ENCODE measurements at places on chromosomes 13 and 19.

GRCh38 chr13:93304868-93305613 lies 78.4 kb downstream of the GPC6 start:
- no peak for DNase-seq

DNA sequence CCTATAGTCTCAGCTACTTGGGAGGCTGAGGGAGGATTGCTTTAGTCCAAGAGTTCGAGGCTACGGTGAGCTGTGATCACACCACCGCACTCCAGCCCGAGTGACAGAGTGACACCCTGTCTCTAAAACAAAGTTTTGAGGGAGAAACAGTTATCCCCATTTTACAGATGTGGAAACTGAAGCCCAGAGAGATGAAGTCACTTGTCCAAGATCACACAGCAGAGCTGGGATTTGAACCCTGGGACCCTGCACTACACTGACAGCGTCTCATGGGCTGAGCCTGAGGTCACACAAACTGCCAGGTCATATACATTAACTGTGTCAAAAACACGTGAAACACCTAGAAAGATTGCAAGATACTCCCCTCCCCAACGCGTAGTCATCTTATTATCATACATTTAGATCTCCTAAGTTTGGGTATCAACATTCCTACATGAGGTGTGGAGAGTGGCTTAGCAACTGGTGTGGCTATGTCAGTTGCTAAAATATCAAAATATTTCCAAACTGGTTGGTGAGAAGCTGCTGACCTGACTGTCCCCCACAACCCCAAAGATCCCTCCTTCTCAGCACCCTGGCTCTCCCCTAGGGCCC lies 8.2 kb downstream of the FCGBP start:
- DNase-seq, result no peak

DNA sequence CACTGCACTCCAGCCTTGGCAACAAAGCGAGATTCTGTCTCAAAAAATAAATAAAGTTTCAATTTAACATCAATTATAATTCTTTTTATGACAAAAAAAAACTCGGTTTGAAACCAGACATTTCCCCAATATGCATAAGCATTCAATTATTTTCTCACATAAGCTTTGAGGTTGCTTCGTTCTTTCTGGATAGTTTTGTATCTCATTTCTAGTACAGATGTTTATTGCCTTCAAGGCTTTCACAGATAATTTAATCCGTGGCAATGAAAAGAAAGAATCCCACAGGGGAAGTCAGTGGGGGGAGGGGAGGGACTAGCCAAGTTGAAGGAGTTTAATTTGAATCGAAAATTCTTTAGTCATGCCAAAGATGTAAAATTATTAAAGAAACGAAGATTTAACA lies 29.6 kb upstream of the TSC22D1 start:
- no peak for DNase-seq

GRCh38 chr19:49427855-49428546 lies 2.8 kb downstream of the GFY start:
- no peak for DNase-seq

DNA sequence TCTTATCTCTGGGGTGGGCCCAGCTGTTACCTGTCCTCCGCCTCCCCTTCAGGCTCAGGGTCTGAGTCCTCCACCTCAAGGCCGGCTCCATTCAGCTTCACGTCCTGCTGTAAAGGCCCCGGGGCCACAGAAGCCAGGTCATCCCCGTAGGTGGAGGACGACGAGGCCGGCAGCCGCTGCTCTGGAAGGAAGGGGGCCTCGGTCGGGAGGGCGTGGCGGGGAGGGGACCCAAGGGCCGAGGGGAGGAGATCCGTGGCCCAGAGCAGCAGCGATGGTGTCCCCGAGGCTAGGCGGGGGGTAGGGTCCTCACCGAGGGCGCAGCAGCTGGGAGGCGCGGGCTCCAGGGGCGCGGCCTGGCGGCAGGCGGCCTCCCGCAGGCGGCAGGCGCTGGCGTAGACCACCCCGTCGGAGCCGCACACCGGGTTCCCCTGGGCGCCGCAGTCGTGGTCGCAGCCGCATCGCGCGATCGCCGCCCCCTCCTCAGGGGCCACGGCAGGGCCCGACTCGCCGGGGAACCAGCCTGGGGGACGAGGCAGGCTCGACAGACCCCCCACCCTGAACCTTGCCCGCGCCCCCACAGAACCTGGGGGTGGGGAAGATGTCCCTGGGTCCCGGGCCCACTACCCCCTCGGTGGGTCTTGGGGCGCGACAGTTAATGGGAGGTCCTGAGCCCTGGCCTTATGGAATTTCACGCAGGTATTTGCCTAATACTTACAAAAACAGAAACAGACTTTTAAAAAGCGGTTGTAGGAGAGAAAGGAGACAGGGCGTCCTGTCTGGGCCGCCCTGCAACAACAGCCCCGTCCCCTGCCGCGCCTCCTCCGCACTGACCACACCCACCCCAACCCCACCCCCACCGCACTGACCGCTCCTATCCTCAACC lies 7.6 kb downstream of the F2RL3 start:
- DNase-seq, result no peak

GRCh38 chr13:76711550-76712182 lies 174.5 kb downstream of the KCTD12 start:
- no peak for DNase-seq

GRCh38 chr13:24050796-24051715 lies 109.5 kb upstream of the SPATA13 start:
- DNase-seq, result no peak

GRCh38 chr13:80840316-80840976 lies 499.5 kb upstream of the SPRY2 start:
- no peak for DNase-seq

GRCh38 chr19:14433554-14434501 lies 722 bp downstream of the PKN1 start:
- DNase-seq, result no peak

DNA sequence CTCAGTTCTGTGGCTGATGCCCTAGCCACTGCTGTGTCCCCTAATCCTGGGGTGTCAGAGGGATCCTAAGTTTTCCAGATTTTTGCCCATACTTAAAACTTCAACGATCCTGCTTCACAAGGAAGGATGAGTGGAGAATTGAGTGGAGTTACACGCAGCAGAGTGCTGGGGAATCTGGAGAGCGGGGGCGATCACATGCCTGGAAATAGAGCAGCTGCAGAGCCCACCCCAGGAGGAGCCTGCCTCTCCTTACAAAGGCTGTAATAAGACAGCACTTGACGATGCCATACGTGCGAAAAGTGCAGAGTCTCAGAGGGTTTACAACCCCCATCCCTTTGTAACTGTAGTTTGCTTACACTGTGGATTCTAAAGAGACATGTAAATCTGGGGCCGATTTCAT lies 40.6 kb downstream of the SUGP2 start:
- no peak for DNase-seq

All from omental fat pad (tissue), 4 donors.